CD4-positive, alpha-beta memory T cell (primary cell): ENCODE measurements at places on chromosomes 11 and 22. TPM values are rescaled to one million over a fixed set of nuclear protein-coding genes. Genes with fewer than 3 reads are reported as not detected.

DNA sequence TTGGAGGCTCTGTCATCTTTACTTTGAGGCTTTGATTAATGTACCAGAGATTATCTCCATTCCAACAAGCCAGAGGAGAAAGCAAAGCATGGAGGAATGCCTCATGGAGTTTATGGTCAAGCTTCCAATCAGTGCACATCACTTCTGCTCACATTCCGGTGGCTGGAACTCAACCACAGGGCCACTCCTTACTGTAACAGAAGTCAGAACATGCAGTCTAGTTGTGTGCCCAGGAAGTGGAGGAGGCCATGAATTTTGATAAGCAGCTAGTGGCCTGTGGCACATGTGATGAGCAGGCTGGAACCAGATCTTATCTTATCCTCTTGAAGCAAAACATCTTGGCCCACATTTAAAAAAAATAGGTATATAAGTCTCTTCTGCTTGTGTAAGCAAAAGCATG lies 258.9 kb upstream of the ARHGAP20 start:
- no peak overlapping the region for H3K4me3 ChIP-seq
- H3K36me3 ChIP-seq: no peaks in the 10 kb centered on the region
- H3K27me3 ChIP-seq: no peaks in the 10 kb centered on the region
- no peak for DNase-seq
- no peak overlapping the region for H3K27ac ChIP-seq

CDKN1C gene
- total RNA-seq: 6.1 TPM

- H3K4me1 ChIP-seq: no peaks in the 10 kb centered on the region
- no peak overlapping the region for H3K27ac ChIP-seq
- H3K27me3 ChIP-seq: no peaks in the 10 kb centered on the region
- DNase-seq: no peak
Measured at GRCh38 chr11:129414144-129414872, 38.7 kb downstream of the BARX2 start.

KDM4E gene
- total RNA-seq: not detected

TRIOBP gene
- total RNA-seq: 25.8 TPM

CLCF1 gene
- 6.4 TPM for total RNA-seq

DNA sequence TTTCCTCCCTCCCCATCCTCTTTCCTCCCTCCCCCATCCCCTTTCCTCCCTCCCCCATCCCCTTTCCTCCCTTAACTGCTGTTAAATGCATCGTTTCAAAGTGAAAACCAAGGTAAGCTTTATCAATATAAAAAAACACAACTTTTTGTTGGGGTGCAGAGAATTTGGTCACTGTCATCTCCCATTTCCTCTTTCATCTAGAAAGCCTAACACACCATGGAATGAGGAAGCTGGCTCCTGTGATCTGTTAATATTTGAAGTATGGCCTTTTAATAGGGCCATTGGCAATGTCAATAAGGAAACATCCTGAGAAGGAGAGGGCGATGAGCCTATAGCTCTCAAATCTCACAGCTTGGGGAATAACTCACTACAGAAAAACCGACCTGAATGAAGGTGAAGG lies 7.0 kb downstream of the EXPH5 start:
- DNase-seq: no peak
- H3K4me3 ChIP-seq: no peak overlapping the region
- H3K27me3 ChIP-seq: no peaks in the 10 kb centered on the region

- H3K27ac ChIP-seq: no peak overlapping the region
- peak overlapping the region; percentile 47 for H3K4me3 ChIP-seq
- H3K4me1 ChIP-seq: peaks cover 11% of the 10 kb centered on the region
- H3K27me3 ChIP-seq: no peaks in the 10 kb centered on the region
- DNase-seq: peak; percentile 23
Measured at GRCh38 chr22:49848690-49849160, 4.9 kb upstream of the ZBED4 start.

DNA sequence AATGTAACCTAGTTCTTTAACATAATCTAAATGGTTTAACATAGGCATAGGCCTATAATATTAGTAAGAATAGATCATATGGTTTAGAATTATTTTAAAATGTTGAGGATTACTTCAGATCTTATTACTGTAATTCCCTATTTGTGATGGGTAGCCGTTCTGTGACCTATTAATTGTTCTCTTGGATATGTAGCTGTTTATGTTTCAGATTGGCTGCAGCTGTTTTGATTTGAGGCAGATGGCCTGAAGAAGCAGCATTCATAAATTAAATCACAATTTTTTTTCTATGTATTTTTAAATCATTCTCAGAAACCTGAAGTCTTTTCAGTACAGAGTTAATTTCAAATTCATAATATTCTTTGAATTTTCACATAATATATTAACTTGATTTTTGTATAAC lies 104.5 kb downstream of the PDE3B start:
- no peak overlapping the region for H3K4me3 ChIP-seq
- no peak overlapping the region for H3K27ac ChIP-seq
- H3K4me1 ChIP-seq: peaks cover 60% of the 10 kb centered on the region
- H3K27me3 ChIP-seq: no peaks in the 10 kb centered on the region

GRCh38 chr11:10208131-10208575 lies 85.9 kb downstream of the SBF2 start:
- no peaks in the 10 kb centered on the region for H3K4me1 ChIP-seq
- no peaks in the 10 kb centered on the region for H3K36me3 ChIP-seq
- no peaks in the 10 kb centered on the region for H3K27me3 ChIP-seq
- no peak overlapping the region for H3K4me3 ChIP-seq
- DNase-seq: peak; percentile 45
- H3K27ac ChIP-seq: no peak overlapping the region

DNA sequence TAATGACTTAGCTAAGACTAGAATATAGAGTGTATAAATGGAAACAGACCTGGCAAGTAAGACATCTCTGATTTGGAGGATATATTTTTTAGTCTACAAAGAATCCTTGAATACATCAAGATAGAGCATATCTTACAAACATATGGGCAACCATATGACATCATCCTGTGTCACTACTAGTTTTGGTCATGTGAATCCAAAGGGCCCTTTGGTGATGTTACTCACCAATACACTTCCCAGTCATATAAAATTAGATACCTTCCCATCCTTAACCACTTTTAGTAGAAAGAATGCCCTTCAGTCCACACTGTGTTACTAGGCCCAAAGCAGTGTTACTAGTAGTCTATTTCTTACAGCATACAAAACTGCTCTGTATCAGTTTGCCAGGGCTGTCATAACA lies 31.6 kb downstream of the GRIA4 start:
- H3K4me1 ChIP-seq: no peaks in the 10 kb centered on the region
- DNase-seq: no peak
- no peaks in the 10 kb centered on the region for H3K27me3 ChIP-seq
- no peaks in the 10 kb centered on the region for H3K36me3 ChIP-seq

DNA sequence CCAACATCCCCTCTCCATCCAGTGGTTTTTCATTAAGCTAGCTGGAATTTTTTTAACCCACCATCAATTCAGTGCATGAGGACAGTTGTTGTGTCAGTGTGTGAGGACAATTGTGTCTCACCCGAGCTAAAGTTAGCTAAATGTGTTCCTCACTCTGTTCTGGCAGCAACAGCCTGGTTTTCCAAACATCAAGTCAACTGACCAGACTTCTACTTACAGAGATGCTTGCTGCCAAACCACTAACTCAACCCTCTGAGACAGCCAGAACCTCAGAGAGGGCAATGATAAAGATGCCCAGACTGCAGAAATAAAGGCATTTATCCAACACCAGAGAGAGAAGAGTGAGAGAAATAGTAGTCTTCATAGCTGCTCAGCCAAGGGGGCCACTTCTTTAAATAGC lies 6.7 kb downstream of the PAMR1 start:
- H3K4me3 ChIP-seq: no peak overlapping the region
- no peaks in the 10 kb centered on the region for H3K36me3 ChIP-seq
- H3K4me1 ChIP-seq: no peaks in the 10 kb centered on the region
- no peak overlapping the region for H3K27ac ChIP-seq
- H3K27me3 ChIP-seq: peaks cover 7% of the 10 kb centered on the region

DNA sequence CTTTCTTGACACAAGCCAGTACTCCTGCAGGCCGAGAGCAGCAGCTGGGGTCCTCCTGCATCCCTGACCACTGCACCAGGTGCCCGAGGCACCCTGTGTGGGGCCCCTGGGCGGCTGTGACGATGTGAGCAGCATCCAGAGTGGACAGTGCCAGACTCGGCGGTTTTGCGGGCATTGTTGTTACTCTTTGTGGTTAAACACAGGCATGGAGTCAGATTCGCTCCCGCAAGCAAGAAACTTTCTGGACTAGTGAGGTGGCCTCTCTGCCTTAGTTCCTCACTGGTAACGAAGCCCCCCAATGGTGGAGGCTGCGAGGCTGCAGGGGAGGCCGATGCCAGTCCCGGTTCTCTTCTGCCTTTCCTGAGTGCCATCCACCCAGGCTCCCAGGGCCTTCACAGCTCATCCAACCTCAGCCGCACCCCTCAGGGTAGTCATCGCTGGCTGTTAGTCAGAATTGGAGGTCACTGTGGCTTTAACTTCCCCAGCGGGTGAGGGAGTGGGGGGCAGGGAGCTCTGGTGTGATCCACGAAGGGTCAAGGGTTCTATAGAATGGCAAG lies 3.7 kb upstream of the CLDN5 start:
- H3K4me3 ChIP-seq: no peak overlapping the region
- no peaks in the 10 kb centered on the region for H3K4me1 ChIP-seq
- DNase-seq: no peak
- H3K27ac ChIP-seq: no peak overlapping the region

DNA sequence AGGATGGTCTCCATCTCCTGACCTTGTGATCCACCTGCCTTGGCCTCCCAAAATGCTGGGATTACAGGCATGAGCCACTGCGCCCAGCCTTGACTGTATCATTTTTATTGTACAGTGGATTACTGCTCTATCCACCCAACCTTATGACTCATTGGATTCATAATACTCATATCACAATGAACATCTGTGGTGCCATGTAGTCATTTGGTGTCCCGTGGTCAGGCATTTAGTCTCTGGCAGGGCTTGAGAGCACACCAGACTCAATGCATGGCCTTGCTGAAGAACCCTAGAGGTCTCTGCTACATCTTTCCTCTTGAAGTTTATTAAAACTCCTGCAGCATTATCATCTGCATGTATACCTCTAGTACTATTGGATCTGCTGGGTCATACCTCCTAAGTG lies 98.0 kb upstream of the LDLRAD3 start:
- DNase-seq: no peak
- H3K27me3 ChIP-seq: no peaks in the 10 kb centered on the region
- H3K4me3 ChIP-seq: no peak overlapping the region
- H3K4me1 ChIP-seq: no peaks in the 10 kb centered on the region

- H3K36me3 ChIP-seq: no peaks in the 10 kb centered on the region
- no peak overlapping the region for H3K27ac ChIP-seq
- no peak overlapping the region for H3K4me3 ChIP-seq
- no peaks in the 10 kb centered on the region for H3K27me3 ChIP-seq
- H3K4me1 ChIP-seq: no peaks in the 10 kb centered on the region
- no peak for DNase-seq
Measured at GRCh38 chr11:15711311-15711710, 596.6 kb downstream of the INSC start.

ALG8 gene
- 31.2 TPM for total RNA-seq

MMP8 gene
- not detected for total RNA-seq

- no peak overlapping the region for H3K4me3 ChIP-seq
- H3K4me1 ChIP-seq: no peaks in the 10 kb centered on the region
- H3K36me3 ChIP-seq: no peaks in the 10 kb centered on the region
Measured at GRCh38 chr11:1193326-1194230, 29.3 kb upstream of the MUC5B start.

GRCh38 chr11:128890543-128891368 lies at the start of gene KCNJ5:
KCNJ5 (plus strand) TSS chr11:128891356; CDS start chr11:128911274, 19,918 bp downstream.
- H3K4me3 ChIP-seq: no peak within 1 kb of the TSS
- H3K4me1 ChIP-seq: peaks cover 12% of the 10 kb centered on the region
- DNase-seq: peak; percentile 26
- H3K36me3 ChIP-seq: no peaks in the 10 kb centered on the region
- peaks cover 25% of the 10 kb centered on the region for H3K27me3 ChIP-seq

GRCh38 chr11:12141283-12141682 lies 30.9 kb downstream of the MICAL2 start:
- no peak overlapping the region for H3K4me3 ChIP-seq
- H3K27me3 ChIP-seq: no peaks in the 10 kb centered on the region
- H3K27ac ChIP-seq: no peak overlapping the region
- peaks cover 51% of the 10 kb centered on the region for H3K4me1 ChIP-seq
- DNase-seq: no peak

BATF2 gene
- total RNA-seq: 0.17 TPM

GRCh38 chr22:44885806-44886360 lies 123.9 kb downstream of the PHF21B start:
- no peak overlapping the region for H3K4me3 ChIP-seq
- no peak overlapping the region for H3K27ac ChIP-seq
- H3K27me3 ChIP-seq: no peaks in the 10 kb centered on the region
- H3K36me3 ChIP-seq: no peaks in the 10 kb centered on the region
- H3K4me1 ChIP-seq: no peaks in the 10 kb centered on the region
- no peak for DNase-seq

DNA sequence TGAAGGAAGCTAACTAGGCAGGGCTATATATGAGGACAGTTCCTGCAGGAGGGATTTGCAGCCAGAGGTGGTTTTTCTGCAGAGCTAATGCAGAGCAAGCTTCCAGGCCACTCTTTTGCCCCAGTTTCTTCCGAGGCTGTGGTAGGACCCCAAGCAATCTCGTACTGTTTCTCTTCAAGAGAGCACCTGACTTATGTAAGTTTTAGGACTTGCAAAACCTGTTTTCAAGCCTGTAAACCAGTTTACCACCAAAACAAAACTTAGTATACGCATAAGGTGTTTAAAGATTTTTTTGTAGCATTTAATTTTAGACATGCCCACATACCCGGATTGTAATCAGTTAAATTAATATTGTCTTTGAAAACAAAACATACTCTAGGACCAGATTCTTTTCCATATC lies 7.7 kb upstream of the APLP2 start:
- H3K4me3 ChIP-seq: no peak overlapping the region
- no peak for DNase-seq
- H3K27me3 ChIP-seq: no peaks in the 10 kb centered on the region
- no peaks in the 10 kb centered on the region for H3K36me3 ChIP-seq

GRCh38 chr11:2305140-2305778 lies 3.4 kb downstream of the TSPAN32 start:
- peaks cover 75% of the 10 kb centered on the region for H3K4me1 ChIP-seq
- no peaks in the 10 kb centered on the region for H3K36me3 ChIP-seq
- H3K27ac ChIP-seq: peak overlapping the region; percentile 52
- peak overlapping the region; percentile 48 for H3K4me3 ChIP-seq

CYTH4 gene
- total RNA-seq: 177 TPM

SCGB1D2 gene
- total RNA-seq: not detected

SPDYC gene
- not detected for total RNA-seq

DNA sequence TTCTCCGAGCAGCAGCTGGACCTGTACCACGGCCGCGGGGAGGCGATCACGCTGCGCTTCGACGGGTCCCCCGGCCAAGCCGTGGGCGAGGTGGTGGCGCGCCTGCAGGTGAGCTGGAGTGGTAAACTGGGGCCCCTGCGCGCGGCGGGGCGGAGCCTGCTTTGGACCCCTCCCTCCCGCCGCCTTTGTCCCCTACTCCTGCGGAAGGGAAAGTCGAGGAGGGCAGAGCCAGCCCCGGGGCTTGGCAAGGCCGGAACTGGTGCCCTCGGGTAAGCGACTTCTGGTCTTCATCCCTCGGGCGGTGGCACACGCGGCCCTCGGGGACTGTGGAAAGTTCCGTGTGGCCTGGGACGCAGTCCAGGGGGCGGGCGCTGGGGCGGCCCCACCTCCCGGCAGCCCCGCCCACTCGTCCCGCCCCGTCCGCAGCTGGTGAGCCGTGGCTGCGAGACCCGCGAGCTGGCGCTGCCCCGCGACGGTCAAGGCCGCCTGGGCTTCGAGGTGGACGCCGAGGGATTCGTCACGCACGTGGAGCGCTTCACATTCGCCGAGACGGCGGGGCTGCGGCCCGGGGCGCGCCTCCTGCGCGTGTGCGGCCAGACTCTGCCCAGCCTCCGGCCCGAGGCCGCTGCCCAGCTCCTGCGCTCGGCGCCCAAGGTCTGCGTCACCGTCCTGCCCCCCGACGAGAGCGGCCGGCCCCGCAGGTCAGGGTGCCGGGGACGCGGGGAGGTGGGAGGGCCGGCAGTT lies 9.2 kb downstream of the SIPA1 start:
- no peaks in the 10 kb centered on the region for H3K27me3 ChIP-seq
- peaks cover 36% of the 10 kb centered on the region for H3K4me1 ChIP-seq
- H3K36me3 ChIP-seq: peaks cover 57% of the 10 kb centered on the region
- no peak overlapping the region for H3K27ac ChIP-seq
- no peak for DNase-seq
- H3K4me3 ChIP-seq: no peak overlapping the region
